ENCODE measurements at places on chromosomes 16 and 17. TPM values are rescaled to one million over a fixed set of nuclear protein-coding genes. Genes with fewer than 3 reads are reported as not detected.

HEXIM1 gene
- 28.3 TPM for total RNA-seq

IL34 gene
- total RNA-seq: not detected

PITPNC1 gene
- total RNA-seq: 63.2 TPM

CBX1 gene
- total RNA-seq: 51.4 TPM

MILR1 gene
- total RNA-seq: not detected

EVI2A gene
- 99.5 TPM for total RNA-seq

PRDM7 gene
- not detected for total RNA-seq

ACAP1 gene
- total RNA-seq: 785 TPM

Data from activated naive CD4-positive, alpha-beta T cell treated with anti-CD3 and anti-CD28 coated beads, Interleukin-2, amount 10 ng/mL, durations not matched to agents 5 hours and 36 hours (primary cell).